ENCODE measurements at places on chromosomes 2 and 18. TPM values are rescaled to one million over a fixed set of nuclear protein-coding genes. Genes with fewer than 3 reads are reported as not detected.

HOXD12 gene
- not detected for total RNA-seq

LYG1 gene
- 1.8 TPM for total RNA-seq

KIF3C gene
- total RNA-seq, result 29.7 TPM

DNA sequence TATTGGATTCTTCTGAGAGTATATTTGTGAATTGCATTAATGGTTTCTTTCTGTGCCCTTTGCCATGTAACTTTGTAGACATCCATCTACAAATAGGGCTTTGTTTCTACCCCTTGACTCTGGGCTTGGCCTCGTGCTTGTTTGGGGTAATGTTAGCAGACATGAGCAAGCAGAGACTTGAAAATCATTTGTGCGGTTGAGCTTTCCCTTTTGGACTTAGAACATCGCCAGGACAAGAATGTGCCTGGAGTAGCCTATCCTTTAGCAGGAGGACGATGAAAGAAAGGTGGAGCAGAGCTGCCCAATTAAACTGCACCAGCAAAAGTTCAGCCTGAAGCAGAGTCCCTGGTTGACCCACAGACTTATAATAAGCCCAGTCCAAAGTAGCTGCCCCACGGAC, 785.9 kb downstream of the EPHA4 start:
- peaks cover 8% of the 10 kb centered on the region for H3K4me1 ChIP-seq
- H3K36me3 ChIP-seq, result no peaks in the 10 kb centered on the region
- H3K27me3 ChIP-seq, result no peaks in the 10 kb centered on the region
- H3K27ac ChIP-seq, result no peak overlapping the region
- no peak for DNase-seq
- H3K4me3 ChIP-seq, result no peak overlapping the region

DNA sequence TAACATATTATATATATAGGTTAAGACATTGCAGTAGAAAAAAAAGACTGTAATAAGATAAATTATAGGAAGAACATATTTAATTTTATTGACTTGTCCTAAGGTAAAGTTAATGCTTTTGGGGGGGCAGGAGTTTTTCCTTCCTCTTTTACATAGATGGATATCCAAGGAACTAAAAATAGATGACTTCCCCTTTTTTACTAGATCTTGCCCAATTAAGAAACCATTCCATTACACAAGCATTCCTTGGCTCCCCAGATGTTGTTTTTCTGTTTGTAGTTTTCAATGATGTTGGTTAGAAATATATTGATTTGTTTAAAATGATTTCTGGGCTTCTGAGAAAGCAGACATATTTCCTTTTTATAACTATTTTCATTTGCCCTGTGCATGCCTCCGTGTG, 22.4 kb upstream of the PMAIP1 start:
- H3K4me1 ChIP-seq, result peaks cover 30% of the 10 kb centered on the region
- no peak overlapping the region for H3K4me3 ChIP-seq
- H3K27ac ChIP-seq, result no peak overlapping the region
- DNase-seq, result no peak

DNA sequence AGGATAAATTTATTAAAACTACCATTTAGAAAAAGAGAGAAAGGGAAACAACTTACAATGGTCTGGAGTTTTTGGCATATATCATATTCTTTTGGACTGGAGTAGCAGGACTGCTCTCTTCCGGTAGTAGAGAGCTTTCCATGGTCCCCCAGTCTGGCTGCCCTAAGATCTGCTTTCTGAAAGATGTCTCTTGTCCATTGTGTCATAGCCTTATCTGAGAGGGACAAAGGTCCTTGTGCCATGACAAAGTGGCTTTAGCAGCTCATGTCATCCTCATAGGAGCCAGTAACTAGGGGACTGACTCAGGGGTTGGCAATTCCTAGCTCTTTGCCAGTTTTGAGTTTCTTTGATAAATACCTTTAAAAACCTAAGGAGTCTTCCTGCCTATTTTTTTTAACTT, 505.5 kb upstream of the ZEB2 start:
- peak overlapping the region; percentile 36 for H3K4me3 ChIP-seq
- H3K36me3 ChIP-seq, result no peaks in the 10 kb centered on the region
- H3K4me1 ChIP-seq, result peaks cover 83% of the 10 kb centered on the region
- no peaks in the 10 kb centered on the region for H3K27me3 ChIP-seq
- H3K27ac ChIP-seq, result peak overlapping the region; percentile 95

- H3K27me3 ChIP-seq, result peaks cover 16% of the 10 kb centered on the region
- H3K27ac ChIP-seq, result no peak overlapping the region
- no peak overlapping the region for H3K4me3 ChIP-seq
- no peak for DNase-seq
- H3K36me3 ChIP-seq, result no peaks in the 10 kb centered on the region
- peaks cover 3% of the 10 kb centered on the region for H3K4me1 ChIP-seq
These were observed 95.1 kb upstream of the NT5C1B start for GRCh38 chr2:18684206-18685038.

DNA sequence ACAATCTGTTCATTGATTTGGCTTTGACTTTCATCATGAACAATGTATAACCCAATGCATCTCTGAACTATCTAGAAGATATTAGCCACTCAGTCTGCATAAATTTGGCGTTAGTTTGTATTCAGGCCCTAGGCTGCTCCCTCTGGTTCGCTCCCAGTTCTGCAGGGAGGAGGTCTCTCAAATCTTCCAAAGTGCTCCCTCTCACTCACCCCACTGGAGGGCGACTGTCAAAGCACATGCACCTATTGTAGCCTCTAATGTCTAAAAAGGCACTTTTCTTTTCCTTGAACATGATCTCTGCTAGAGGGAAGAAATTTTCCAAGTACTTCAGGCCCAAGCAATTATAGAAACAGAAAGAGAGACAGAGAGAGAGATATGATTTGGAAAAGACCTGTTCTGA, 291.5 kb downstream of the TDRD15 start:
- no peak overlapping the region for H3K27ac ChIP-seq
- H3K27me3 ChIP-seq, result no peaks in the 10 kb centered on the region
- H3K36me3 ChIP-seq, result no peaks in the 10 kb centered on the region
- no peaks in the 10 kb centered on the region for H3K4me1 ChIP-seq
- DNase-seq, result no peak

DNA sequence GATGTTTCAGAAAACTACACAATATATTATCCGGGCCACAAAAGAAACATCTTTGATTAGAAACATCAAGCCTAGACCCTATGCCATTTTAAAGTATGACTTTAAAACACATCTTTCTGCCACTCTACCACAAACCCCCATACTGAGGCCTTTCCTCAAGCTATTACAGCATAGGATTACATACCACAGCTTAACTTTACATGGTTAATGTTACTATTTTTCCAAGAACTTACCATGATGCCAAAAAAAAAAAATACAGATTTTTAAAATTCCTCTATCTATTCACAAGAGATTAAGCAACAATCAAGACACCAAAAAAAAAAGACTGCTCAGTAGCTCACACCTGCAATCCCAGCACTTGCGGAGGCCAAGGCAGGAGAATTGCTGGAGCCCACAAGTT, 9.0 kb downstream of the NCKAP1 start:
- peaks cover 2% of the 10 kb centered on the region for H3K36me3 ChIP-seq
- H3K27ac ChIP-seq, result peak overlapping the region; percentile 8
- no peak overlapping the region for H3K4me3 ChIP-seq
